ENCODE measurements at places on chromosomes 2 and 18.
A peak's percentile ranks its signal among the peaks of the same experiment; 100 is the strongest.

DNA sequence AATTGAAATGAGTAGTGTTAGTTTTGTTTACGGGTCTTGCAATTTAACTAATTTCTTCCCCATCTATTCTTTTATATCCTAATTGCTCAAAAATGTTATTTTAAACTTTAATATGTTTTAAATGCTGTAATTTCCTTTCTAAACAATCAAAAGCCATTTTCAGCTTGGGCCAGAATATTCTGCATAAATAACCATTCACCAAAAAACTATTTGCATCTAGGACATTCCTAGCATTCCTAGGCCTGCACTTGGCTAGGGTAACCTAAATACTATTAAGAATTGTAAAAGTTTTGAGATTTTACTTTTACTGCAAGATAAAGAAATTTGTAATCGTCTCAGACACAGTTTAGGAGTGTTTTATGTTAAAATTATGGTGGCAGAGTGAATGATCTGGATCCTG, 7.8 kb upstream of the ETAA1 start:
- DNase-seq, result no peak

GRCh38 chr18:50125456-50125855, 69.5 kb downstream of the MYO5B start:
- no peak for DNase-seq

DNA sequence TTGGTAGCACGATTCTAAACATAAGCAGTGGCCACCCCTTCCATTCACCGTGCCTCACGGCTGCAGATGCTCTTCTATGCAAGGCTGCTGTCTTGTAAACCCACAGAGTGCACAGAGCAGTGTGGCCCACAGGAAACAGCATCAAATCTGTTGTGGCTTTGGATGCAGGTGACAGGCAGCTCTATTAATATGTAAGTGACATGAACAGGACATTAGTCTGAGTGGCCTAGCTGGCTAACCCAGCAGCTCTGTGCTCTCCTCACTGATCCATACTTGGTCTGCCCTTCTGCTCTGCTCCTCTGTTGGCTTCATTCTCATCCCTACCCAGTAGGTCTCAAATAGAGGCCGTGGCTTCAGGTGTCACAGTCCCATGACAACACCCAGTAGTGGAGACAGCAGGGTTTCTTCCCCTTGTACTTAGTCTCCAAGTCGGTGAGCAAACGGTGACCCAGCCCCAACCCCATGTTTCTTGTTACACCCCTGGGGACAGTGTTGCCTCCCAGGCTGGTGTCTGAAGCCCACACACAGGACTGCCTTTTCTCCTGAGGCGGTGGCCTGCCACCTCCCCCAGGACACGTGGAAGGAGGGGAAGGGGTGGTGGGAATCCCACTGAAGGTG, 5.8 kb downstream of the SH3RF3 start:
- DNase-seq, result no peak

DNA sequence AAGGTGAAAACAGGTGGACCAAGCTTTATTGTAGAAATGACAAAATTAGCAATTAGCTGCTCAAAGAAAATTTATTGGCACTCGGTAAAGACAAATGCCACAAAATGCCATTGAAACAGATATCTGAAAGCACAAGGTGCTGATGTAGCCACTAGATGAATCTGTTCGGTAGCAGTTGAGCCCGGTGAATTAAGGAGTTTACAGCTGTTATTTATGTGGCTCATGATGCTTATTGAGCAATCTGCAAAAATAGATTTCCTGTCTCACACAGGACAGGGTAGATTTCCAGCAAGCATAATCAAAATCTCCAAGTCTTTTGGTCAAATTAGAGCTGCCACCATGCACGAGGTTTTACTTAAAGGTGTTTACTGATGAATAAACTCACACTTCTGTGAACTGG, 182.2 kb downstream of the PPP1R1C start:
- DNase-seq, result no peak

GRCh38 chr2:26648516-26648915, 7.3 kb upstream of the CIB4 start:
- no peak for DNase-seq

DNA sequence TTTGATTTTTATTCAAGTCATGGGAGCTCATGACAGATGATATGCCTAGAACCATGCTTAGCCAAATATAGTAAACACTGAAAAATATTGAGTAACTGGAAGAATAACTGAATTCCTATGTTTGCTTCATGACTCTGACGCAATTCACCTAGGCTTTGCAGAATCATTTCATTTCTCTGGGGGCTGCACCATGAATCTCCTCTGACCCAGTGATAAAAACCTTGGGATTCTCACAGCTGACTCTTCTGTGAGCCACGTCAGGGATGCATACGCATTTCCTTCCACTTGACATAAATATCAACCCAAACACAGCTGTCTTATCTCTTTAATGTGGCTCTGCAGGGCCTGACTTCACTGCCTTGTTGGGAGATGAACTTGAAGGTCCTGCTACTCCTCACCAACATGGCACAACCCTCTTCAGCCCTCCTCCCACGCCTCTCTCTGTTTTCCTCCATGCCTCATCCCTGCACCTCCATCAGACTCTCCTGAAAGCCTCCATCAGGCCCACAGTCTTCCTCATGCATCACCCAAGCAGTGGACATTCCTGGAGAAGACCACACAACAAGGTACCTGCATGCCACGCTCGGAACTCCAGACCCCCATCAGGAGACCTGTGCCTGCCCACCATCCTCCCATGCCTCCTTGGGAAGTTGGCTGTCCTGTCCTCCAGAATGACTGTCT, 29.8 kb downstream of the COL6A3 start:
- no peak for DNase-seq

GRCh38 chr2:113876503-113877387, 13.1 kb upstream of the ACTR3 start:
- DNase-seq, result peak; percentile 78

GRCh38 chr18:55546851-55547704, 40.9 kb downstream of the TCF4 start:
- DNase-seq, result no peak

DNA sequence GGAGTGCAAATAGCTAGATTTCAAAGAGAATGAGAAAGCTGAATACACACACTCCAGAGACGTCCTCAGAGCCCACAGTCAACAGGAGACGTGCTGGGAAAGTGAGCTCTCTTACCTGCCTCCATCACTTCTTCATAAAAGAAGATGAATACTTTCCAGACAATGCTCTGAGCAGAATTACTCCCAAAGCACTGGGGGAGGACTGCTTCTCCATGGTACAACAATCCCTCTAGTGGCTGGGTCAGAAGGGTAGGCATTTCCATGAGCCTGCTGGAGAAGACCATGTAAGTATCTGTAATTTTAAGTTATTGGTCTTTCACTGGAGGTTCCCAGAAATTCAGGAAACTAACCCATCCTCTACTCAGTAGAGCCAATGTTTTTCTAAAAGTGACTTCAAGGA, 190.3 kb downstream of the RBM43 start:
- no peak for DNase-seq

- DNase-seq, result no peak
Measured at GRCh38 chr2:26400723-26401122, 997 bp upstream of the DRC1 start.

GRCh38 chr2:18671363-18671762, 82.0 kb upstream of the NT5C1B start:
- no peak for DNase-seq

DNA sequence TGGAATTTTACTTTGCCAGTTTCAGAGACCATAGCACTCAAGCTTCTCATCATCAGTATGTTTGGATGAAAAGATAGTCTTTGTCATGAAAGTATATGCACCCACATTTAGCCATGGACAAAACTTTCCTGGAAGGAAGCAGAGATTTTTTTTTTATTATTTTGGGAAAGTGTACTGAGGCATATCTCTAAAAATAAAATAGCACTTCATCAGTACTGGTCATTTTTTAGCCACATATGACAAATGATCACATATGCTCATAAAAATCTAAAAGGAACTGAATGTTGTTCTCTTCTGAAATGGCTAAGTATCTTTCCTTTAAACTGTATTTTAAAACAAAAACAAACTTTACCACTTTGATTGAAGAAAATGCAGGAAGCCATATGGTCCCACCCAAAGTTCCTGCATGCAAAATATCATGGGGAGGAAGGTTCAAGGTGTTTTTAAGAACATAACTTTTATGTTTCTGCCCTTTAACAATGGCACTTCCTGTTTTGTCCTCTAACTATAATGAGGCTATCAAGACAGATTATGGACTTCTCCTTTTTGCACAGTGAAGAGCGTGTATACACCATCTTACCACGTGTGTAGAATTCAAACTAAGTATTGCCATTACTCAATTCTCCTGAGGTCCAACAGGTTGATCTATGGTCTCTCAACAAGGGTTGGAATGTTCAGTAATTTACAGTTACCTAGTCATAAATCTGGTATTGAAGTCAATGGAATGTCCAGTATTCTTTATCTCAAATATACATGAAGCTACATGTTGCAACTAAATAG, 77.1 kb upstream of the SLC39A10 start:
- no peak for DNase-seq

DNA sequence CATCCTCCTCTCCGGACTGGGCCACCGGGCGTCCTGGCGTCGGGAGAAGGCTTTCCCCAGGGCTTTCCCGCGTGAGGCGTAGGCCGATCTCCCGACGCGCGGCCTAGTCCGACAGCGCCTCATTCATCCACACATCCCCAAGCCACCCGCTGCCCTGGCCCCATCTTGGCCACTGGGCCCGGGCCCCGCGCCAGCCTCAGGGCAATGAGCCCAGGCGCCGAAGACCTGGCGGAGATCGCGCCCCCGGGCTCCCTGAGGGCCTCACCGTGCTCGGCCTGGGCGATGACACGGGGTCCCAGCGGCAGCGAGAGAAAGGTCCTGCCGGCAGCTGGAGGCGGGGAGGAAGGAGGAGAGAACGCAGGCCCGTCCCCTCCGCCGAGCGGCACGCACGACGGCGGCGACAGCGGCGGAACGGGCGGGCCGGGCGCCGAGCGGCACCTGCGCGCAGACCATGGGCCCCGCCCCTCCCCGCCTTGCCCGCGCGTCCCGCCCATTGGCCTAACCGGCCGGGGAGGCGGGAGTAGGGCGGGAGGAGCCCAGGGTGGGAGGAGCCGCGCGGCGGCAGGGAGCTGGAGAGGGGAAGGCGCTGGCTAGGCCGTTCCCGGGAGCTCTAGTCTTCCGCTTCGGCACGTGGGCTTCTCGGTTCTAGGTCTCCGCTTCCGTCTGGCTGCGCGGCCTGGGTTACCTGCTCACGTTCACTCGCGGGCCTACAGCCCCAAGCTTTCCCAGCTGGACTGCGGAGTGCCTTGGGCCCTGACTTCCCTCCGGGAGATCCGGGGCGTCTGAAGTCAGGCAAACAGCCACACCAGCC, at the start of gene OLA1:
Gene OLA1, minus strand, starts transcription at position 346 of the 811 bp plus-strand sequence. CDS start 1,717 bp downstream, outside the sequence.
- peak; percentile 73 for DNase-seq

GRCh38 chr2:49490710-49491109, 336.4 kb upstream of the FSHR start:
- peak; percentile 24 for DNase-seq

- DNase-seq, result no peak
Measured at GRCh38 chr2:187689372-187689771, 135.1 kb upstream of the TFPI start.

DNA sequence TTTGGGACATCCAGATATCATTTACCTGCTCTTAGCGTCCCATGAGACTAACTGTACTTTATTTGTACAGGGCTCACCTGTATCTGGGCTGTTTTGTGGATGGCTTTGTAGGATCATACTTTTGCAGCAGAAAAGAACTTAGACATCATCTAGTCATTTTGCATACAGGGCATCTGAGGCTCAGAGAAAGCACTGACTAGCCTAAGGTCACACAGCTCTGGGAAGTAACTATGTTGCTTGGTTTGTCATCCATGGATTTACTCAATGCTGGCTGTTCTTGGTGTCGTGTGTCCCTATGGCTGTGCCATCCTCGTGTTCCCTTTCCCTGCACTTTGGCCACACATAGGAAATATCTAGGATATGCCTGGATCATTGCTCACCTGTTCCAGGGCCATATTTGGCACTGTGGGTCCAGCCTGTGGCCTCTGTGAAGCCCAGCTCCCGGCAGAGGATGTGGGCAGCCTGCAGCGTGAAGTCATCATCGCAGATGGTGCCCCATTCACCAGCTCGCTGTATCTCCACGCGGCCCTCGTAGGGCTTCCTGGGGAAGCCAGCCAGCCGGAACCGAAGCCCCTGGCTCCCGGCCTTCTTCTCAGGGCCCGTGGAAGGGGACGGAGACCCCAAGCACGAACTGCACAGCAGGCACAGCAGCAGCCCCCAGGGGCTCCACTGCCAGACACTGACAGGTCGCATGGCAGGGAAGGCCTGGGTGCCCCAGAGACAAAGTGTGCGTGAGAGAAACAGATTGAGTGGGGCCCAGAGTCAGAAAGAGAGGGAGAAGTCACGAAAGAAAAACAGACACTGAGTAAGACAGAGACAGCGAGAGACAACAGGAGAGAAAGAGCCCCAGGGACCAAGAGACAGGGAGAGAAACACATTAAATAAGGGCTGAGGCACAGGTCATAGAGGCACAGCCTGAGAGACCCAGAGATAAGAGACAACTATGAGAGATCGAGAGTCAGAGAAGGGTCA, 1.5 kb downstream of the LOXL3 start:
- no peak for DNase-seq

- no peak for DNase-seq
Measured at GRCh38 chr2:134319596-134320254, 65.9 kb downstream of the MGAT5 start.

DNA sequence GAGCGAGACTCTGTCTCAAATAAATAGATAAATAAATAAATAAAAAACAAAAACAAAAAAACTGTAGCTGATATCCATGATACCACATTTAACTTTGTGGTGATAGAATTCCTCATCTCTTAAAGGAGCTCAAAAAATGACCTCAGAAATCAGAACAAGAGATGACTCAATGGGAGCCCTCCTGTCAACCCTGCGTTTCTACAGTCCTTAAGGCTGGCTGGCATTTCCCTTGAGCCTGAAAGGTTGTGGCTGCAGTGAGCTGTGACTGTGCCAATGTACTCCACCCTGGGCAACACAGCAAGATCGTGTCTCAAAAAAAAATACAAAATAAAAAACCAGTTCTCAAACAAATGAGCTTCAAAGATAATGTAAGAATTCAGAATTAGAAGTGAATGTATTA, 40.4 kb downstream of the CHST9 start:
- no peak for DNase-seq

DNA sequence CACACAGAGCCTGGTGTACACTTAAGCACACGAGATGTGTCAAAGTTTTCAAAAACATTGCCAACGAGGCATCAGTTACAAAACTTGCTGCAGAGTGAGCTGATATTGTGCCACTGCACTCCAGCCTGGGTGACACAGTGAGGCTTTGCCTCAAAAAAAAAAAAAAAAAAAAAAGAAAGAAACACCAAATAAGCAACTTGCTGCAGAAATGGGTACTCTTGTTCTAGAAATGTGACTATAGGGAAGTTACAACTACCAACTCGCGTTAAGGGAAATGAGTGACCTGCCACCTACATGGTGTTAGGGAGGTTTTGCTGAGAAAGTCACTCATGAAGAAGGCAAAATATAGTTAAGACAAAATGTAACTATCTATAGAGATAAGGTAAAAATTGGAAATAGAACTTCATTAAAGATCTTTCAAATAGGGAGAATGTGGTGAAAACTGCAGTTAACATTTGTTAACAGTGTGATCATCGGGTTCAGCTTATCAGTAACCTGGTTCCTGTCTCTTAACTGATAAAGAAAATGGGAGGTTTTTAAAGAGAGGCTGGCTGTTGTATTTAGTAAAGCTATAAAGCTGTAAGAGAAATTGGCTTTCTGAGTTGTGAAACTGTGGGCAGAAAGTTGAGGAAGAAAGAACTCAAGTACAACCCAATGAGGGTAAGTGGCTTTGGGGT, at the start of gene IL1RL1:
Gene IL1RL1, plus strand, starts transcription at position 600 of the 677 bp plus-strand sequence. CDS start 26,702 bp downstream, outside the sequence.
- DNase-seq, result no peak

GRCh38 chr18:2905854-2906703, 59.3 kb downstream of the EMILIN2 start:
- no peak for DNase-seq

GRCh38 chr18:46053368-46054095, 18.5 kb downstream of the PSTPIP2 start:
- DNase-seq, result no peak

- DNase-seq, result no peak
Measured at GRCh38 chr2:191862156-191862775, 15.4 kb upstream of the CAVIN2 start.
